Upper lobe of right lung (tissue), 1 donor: ENCODE measurements at places on chromosomes 5 and 9.
A peak's percentile ranks its signal among the peaks of the same experiment; 100 is the strongest.

GRCh38 chr5:180070756-180071530 is 616 bp downstream of the RNF130 start:
- H3K4me3 ChIP-seq: peak overlapping the region; percentile 92
- peaks cover 14% of the 10 kb centered on the region for H3K4me1 ChIP-seq
- peak overlapping the region; percentile 93 for H3K27ac ChIP-seq
- H3K36me3 ChIP-seq: no peaks in the 10 kb centered on the region
- DNase-seq: no peak
- no peaks in the 10 kb centered on the region for H3K27me3 ChIP-seq

GRCh38 chr9:127825319-127826051 is 22.8 kb downstream of the FPGS start:
- peaks cover 39% of the 10 kb centered on the region for H3K4me1 ChIP-seq
- no peaks in the 10 kb centered on the region for H3K27me3 ChIP-seq
- H3K27ac ChIP-seq: no peak overlapping the region
- DNase-seq: peak; percentile 78

- no peak overlapping the region for H3K27ac ChIP-seq
- H3K4me1 ChIP-seq: peaks cover 5% of the 10 kb centered on the region
- H3K4me3 ChIP-seq: no peak overlapping the region
These were observed 542.3 kb downstream of the PDE4D start for GRCh38 chr5:59351076-59351794.

DNA sequence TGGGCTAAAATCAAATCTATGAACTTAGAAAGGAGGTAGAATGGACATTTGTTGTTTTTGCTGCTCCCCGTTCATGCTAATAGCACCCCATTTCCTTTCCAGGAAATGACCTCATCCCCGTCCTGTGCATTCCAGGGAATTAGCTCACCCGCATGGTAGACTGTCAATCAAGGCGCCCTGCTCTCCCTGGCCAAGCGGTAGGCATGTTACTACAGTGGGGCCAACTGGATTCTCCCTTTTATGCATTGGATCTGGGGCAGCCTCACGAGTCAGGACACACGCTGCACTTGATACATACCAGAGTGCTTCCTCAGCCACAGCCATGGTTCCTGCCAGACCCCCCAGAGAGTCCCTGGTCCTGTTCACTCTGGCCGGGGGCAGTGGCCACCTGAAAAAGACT is 111.0 kb upstream of the PTCH1 start:
- no peaks in the 10 kb centered on the region for H3K36me3 ChIP-seq
- no peaks in the 10 kb centered on the region for H3K27me3 ChIP-seq
